Heart left ventricle (tissue), 16 donors: ENCODE measurements at places on chromosomes 7 and 10. TPM values are rescaled to one million over a fixed set of nuclear protein-coding genes. Genes with fewer than 3 reads are reported as not detected.

PNLIPRP3 gene
- polyA plus RNA-seq: not detected

OR6B1 gene
- not detected for polyA plus RNA-seq

HBP1 gene
- polyA plus RNA-seq: 21.4 TPM

FAM204A gene
- 21.8 TPM for polyA plus RNA-seq

FAM131B gene
- 0.25 TPM for polyA plus RNA-seq

CRPPA gene
- polyA plus RNA-seq: 1.4 TPM

CCDC71L gene
- polyA plus RNA-seq: 3.5 TPM

MBLAC1 gene
- 1.4 TPM for polyA plus RNA-seq

HSPB1 gene
- 2,695 TPM for polyA plus RNA-seq

PLPP4 gene
- polyA plus RNA-seq: not detected

TET1 gene
- polyA plus RNA-seq: 0.42 TPM

FAM241B gene
- polyA plus RNA-seq: 2.7 TPM

DNA sequence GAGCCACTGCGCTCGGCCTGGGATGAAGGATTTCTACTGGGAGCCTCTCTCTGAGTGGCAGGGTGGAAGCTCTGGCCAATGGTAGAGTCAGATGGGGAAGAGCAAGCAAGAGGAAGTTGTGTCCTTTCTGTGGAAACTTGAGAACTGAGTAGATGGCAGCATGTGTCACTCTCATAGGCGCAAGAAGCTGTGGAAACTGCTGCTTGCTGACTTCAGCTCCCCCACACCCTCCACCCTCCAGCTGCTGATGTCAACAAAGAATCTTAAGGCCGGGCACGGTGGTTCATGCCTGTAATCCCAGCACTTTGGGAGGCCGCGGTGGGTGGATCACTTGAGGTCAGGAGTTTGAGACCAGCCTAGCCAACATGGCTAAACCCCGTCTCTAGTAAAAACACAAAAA is 39.8 kb upstream of the SRGN start:
- DNase-seq: peak; percentile 68

DNA sequence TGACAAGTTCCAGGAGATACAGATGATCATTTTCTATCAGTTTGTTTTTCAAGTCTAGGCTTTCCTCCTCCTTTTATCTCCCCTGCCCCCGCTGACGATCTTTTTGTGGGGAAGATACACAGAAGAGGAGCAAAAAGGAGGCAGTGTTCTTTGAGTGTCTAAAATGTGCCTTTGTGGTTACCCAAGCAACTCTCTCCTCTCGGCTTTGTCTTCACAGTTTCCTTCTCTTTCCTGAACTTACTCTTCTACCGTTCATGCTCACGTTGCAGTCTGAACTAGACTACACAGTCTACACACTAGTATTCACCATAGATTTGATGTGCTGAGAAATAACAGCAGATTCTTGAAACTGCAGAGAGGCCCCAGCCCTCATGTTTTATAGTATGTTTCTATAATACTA is 23.6 kb downstream of the CEP41 start:
- DNase-seq: no peak

DNA sequence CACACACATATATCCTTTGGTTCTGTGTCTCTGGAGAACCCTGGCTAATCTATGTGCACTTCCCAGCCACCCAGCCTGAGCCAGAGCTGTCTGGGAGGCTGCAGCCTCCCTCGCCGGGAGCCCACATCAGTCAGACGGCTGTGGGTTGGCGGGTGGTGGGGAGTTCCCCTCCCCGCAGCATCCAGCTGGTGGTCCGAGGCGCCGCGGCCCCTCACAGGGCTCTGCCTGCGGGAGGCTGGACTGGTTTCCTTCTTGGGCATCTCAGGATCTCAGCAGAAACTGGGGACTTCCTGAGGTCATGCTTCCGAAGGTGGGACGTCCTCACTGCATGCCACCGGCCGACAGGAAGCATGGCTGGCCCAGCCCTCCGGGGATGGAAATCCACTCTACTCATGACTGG is 22.0 kb upstream of the PSMG3 start:
- DNase-seq: no peak

GRCh38 chr7:1662767-1663166 is 7.3 kb upstream of the ELFN1 start:
- DNase-seq: peak; percentile 3

DNA sequence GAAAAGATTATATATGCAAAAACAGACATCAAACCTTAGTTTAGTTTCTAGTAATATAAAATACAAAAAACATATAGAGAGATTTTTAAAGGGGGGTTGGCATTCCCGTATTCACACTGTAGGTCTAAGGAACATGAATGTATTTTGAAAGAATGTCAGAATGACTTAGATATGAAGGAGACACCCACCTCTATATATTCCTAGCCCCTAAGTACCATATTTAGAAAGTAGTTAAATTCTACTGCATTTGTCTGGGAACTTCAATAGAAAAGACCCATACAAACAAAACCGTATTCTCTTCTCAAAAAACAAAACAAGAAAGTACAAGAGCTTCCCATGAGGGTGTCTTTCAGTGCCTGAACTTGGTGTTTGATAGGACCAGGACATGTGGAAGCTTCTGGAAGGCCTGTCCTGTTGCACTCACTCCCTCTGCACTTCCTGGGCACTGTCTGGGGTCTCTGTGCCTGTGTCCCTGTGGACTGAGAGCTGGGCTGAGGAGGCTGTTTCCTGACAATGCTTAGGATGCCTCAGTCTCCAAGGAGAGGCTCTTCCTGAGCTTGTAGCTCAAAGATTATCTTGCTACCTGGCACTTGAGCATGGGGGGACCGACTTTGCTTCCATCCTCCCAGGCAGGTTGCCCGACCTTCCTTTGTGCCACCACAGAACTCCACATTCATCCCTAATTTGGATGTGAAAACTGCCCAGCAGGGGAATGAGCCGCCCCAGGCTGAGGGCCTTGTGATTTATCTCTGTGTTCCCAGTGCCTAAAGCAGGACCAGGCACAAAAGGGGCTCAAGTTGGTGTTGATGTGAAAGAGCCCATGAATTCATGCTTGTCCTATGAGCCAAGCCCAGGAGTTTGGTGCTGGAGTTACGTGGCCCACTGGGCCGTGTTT is 44.4 kb upstream of the KLF6 start:
- DNase-seq: no peak

DNA sequence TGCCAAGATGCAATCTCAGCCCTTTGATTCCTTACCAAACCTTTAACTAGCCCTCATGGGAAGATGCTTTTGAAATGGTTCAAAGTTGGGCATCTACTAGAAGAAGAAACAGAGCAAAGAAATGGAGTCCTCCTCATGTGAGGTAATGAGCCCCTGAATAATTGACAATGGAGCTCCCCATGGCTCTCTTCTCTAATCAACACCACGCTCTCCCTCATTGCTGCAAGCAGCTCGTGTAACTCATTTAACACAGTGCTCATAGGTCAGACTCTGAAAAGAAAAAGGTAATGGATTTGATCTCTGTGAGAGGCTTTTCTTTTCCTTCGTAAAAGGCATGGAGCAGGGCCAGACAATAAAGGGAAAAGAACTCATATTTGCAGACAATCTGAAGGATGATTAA is 312.8 kb downstream of the PHTF2 start:
- DNase-seq: no peak

- DNase-seq: no peak
These were observed 27.3 kb downstream of the DOCK1 start for GRCh38 chr10:126932516-126932915.

DNA sequence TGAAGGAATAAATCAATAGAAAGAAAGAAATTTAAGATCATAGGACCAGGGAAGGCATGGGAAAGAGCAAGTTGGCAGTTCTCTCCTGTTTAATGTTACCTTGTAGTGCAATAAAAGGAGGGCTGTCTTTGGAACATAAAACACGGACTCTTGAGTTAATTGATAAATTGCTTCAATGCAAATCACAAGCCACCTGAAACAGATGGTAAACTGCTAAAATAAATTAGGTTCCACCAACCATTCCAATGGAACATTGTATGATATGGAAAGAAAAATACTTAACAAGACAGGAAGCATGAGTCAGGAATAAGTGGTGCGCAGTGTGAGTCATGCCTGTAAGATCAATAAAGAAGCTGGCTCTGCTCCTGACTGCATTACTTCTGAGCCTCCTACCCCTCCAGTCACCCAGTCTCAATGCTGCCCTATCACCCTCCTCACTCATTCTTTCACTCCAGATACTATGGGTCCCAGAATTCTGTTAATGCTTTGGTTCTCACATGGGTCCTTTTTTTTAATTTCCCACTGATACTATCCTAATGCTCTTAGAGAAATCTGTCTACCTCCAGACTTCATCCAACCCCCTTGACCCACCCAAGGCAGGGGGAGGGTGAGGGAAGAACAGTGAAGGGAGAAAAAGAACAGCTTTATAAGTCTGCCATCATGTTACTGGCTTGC is 78.9 kb downstream of the LRRC17 start:
- DNase-seq: no peak

DNA sequence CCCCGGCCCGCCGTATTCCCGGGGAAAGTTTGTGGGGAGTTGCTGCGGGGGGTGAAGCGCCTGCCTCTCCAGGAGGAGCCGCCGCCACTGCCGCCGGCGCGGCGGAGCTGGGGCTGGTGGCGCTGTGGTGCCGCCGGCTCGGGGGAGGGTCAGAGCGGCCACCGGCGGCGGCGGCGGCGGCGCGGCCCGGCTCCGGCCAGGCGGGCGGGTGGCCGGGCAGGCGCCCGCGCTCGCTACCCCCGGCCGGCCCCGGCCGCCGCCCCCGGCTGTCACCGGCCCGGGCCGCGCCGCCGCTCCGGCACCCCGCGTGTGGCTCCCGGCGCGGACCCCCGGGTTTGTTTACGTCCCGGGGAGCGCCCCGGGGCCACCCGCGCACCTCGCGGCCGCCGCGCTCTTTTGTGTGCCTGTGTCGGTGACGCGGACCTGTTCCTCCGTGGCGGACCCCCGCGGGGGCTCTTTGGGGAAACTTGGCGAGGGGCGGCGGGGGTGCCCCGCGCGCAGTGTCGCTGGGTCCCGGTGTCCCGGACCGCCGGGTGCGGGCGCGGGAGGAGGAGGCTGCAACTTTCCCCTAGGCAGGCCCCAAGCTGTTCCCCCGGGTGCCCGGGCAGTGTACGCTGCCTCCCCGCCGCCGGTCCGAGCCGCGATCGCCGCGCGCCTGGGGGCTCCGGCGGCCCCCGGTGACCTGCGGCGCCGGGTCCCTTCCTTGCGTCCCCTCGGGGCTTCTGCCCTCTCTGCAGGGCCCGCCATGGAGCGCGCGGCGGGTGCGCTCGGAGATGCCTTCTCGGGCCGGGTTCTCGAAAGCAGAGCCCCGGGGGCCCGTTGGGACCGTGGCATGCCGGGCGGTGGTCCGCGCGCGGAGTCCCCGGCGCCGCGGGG is 593 bp upstream of the CUX1 start:
- peak; percentile 61 for DNase-seq

DNA sequence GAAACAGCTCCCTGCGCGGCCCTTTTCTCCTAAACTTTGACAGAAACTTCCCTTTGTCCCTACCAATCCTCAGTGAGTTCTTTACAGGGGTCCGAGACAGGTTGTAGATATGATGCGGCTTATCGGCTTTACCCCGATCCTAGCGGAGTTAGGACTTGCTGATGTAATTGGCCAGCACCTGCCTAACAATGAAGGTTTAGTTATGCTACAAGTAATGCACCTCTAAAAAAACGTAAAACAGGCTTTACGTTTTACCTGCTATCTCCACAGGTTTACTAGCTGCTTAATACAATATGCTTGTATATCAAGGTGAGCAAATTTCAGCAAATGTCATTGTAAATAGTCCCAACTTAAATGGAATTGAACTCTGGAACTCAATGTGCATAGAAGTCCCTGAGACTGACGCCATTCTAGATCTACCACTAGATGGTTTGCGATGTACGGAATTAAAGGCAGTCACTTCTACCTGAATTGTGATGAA is 697 bp upstream of the SNX13 start:
- no peak for DNase-seq

- no peak for DNase-seq
These were observed 88.1 kb downstream of the SEMA3C start for GRCh38 chr7:80830584-80831285.

DNA sequence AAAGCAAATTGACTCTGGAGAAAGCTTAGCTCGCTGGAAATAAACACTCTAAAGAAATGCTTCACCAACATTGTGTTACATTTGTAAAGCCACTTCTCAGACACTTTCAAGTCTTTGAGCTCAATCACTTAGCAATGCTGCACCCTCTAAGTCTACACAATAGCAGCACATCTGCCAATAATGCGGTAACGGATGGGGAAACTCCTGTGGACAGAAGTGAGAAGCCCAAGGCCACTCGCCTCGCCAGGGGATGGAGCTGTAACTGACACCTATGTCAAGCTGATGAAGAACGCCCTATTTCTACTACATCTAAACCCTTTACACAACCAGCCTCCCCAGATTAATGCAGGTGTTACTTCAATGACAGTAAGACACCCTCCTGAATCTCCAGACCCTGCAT is 167.7 kb downstream of the SFMBT2 start:
- no peak for DNase-seq

GRCh38 chr10:31064348-31064747 is 32.7 kb upstream of the ZNF438 start:
- DNase-seq: no peak

- no peak for DNase-seq
These were observed 163.8 kb upstream of the PRSS1 start for GRCh38 chr7:142585425-142585824.

GRCh38 chr7:7653593-7654187 is 13.1 kb downstream of the UMAD1 start:
- DNase-seq: no peak

DNA sequence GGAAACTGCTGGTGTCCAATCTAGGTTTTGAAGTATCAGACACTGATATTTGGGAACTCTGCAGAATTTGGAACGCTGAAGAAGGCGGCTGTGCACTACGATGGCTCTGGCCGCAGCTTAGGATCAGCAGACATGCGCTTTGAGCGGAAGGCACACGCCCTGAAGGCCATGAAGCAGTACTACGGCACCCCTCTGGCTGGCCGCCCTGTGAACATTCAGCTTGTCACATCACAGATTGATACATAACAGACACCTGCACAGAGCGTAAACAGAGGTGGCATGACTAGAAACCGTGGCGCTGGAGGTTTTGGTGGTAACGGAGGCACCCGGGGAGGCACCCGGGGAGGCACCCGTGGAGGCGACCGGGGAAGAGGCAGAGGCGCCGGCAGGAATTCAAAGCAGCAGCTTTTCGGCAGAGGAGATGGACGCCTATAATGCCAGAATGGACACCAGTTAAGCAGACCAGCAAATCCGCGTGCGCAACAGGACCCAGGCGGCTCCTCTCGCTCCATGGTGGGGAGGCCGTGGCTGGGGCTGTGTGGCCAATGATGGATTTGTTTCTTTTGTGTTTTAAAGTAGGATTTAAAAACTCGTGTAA is 22.2 kb upstream of the CCL24 start:
- no peak for DNase-seq

DNA sequence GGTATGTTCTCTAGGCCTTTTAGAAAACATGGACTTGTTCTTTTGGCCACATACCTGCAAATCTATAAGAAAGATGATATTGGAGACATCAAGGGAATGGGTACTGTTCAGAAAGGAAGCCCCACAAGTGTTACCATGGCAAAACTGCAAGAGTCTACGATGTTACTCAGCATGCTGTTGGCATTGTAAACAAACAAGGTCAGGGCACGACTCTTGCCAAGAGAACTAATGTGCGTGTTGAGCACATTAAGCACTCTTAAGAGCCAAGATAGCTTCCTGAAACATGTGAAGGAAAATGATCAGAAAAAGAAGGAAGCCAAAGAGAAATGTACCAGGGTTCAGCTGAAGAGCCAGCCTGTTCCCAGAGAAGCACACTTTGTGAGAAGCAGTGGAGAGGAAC is 37.1 kb downstream of the SDK1 start:
- no peak for DNase-seq
